DMS79 (cell line): ENCODE measurements at places on chromosomes 3 and 15.

DNA sequence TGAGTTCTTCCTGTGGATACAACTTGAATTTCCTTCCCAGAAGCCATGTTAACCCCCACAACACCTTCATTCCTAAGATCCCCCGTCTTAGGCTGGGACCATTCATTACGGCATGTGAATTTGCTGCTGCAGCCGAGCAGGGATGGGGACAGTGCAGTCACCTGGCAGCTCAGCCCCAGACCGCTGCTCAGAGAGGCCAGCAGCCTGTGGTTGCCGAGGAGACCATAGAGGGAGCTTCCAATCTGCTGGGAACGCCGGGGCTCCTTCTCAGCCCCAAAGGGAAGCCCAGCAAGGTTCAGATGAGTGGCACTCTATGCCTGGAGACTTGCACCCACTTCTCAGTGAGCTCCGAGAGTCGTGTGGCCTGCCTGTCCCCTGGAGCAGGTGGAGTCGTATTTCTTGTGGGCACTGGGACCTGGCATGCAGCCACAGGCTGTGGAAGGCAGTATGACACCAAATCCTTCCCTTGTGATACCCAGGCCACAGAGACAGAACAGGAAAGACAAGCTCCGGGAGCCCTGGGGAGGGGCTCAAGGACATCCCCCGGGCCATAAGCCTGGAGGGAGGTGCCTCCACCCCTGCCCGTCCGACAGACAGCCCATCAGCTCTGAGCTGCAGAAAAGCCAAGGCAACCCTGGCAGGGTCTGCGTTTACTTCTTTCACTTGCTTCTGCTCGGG lies 167.3 kb downstream of the FAM43A start:
- peak; percentile 90 for DNase-seq

DNA sequence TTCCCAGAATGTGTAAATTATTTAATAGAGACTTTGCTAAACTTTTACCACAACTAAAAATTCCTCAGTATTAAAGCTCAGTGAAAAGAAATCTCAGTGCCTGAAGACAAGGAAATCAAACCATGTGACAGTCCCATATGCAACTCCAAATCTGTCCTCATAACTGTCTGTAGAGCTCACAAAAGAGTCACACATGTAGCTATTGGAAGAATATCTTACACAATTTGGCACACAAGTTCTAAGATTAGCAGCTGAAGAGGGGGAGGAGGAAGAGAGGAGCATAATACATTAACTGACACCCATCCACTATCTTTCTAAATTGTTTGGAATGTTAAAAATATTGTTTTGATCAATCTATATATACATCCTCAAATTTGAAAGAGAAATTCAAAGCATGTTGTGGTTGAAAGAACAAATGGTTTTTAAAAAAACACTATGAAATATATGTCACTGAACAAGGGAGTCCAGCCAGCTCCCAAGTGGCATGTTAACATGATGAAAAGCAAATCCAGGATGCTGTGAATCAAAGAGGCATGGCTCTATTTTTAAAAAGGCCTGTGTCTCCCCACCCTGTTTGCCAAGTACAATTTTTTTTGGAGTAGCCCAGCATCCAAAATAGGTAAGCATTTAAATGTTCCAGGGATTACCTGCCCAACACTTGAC lies 126.3 kb upstream of the NANOGP8 start:
- no peak for DNase-seq

DNA sequence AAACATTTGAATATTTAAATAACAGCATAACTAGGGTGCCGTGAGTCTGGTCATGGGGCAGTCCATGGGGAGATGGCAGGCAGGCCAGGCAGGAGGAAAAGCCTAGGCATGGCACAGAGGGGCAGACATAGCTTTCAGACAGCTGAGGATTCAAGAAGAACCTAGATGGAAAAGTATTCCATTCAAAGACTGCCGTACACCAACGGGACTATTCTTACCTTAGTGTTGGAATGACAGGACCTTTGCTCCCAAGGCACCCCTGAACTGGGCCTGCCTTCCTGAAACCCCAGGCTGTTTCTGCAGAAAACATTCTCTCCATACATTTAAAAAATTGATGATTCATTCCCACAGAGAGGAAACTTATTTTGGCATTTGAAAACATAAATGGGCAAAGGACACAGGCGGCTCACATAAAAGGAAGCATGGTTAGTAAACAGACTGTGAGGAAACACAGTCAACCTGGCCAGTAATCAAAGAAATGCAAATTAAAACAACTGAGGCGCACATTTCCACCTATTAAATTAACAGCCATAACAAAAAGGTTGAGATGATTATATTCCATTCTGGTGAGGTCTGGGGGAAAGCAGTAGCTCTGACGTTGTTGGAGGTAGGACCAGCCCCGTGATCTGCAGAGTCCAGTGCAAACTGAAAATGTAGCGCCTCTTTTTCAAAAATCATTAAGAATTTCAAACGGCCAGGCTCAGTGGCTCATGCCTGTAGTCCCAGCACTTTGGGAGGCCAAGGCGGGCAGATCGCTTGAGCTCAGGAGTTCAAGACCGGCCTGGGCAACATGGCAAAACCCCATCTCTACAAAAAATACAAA lies 71.3 kb upstream of the SMAD3 start:
- DNase-seq, result no peak

GRCh38 chr15:85793641-85794597 lies 806 bp downstream of the KLHL25 start:
- DNase-seq, result no peak

GRCh38 chr3:133803469-133803868 lies 2.1 kb upstream of the SRPRB start:
- no peak for DNase-seq

GRCh38 chr3:65233561-65233960 lies 545.8 kb upstream of the ADAMTS9 start:
- DNase-seq, result no peak

GRCh38 chr3:53238886-53239285 lies 16.9 kb downstream of the TKT start:
- no peak for DNase-seq
